ENCODE measurements at places on chromosomes 12 and 14.

GRCh38 chr12:62998454-62998853 is 63.5 kb upstream of the PPM1H start:
- no peak for DNase-seq

DNA sequence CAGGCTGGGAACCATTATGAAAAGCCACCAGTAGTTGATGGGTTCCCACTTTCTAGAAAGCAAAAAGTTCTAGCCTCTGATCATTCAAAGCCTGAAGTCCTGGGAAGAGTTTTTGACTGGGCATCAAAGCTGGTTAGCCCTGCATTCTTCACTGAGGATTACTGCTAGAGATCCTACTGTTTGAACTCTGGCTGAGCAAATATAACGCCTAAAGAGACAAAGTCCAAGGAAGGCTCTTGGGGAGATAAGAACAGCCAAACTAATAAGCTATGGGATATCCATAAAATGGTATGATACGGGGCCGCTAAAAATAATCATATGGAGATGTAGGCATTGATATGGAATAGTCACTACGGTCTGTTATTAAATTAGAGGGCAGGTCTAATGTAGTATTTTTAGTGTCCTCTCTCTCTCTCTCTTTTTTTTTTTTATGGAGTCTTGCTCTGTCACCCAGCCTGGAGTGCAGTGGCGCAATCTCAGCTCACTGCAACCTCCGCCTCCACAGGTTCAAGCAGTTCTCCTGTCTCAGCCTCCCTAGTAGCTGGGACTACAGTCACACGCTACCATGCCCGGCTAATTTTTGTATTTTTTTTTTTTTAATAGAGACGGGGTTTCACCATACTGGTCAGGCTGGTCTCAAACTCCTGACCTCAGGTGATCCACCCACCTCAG is 35.5 kb downstream of the PLXNC1 start:
- DNase-seq, result no peak

- no peak for DNase-seq
These were observed 42.4 kb downstream of the PLEKHG3 start for GRCh38 chr14:64746298-64747250.

- DNase-seq, result no peak
These were observed 67.8 kb downstream of the AKAP6 start for GRCh38 chr14:32396885-32397284.

- no peak for DNase-seq
These were observed 29.4 kb downstream of the SCN8A start for GRCh38 chr12:51620448-51620847.

GRCh38 chr12:52211716-52212585 is 20.1 kb upstream of the KRT80 start:
- DNase-seq, result no peak

- no peak for DNase-seq
These were observed 3.2 kb upstream of the MED13L start for GRCh38 chr12:116280595-116281290.

- DNase-seq, result no peak
These were observed 18.6 kb downstream of the TEAD4 start for GRCh38 chr12:2977776-2978175.

DNA sequence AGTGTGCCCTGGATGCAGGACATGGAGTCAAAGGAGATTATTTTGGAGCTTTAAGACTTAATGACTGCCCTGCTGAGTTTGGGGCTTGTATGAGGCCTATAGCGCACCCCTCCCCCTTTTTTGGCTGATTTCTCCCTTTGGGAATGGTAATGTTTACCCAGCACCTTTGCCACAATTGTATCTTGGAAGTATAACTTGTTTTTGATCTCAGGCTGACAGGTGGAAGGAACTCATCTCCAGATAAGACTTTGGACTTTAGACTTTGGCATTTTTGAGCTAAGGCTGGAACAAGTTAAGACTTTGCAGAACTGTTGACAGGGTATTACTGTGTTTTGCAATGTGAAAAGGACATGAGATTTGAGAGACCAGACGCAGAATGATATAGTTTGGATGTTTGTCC is 110.5 kb downstream of the DERA start:
- DNase-seq, result no peak

GRCh38 chr12:52126605-52127578 is 47.4 kb downstream of the SMIM41 start:
- DNase-seq, result no peak

DNA sequence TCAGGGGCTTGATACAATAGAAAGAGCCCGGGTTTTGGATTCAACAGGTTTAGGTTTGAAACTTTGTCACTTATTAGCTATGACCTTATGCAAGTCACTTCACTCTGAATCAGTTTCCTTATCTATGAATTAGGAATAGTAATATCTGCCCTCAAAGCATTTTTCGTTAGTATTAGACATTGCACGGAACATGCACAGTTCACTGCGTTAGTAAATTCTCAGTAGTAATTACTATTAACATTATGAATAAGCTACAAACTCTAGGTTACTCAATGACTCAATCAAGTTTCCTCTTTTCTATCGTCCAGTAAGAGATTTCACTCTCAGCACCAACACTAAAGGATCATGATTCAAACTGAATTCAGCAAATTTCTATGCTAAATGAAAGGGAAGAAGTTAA is 150.3 kb downstream of the CEP83 start:
- DNase-seq, result no peak

DNA sequence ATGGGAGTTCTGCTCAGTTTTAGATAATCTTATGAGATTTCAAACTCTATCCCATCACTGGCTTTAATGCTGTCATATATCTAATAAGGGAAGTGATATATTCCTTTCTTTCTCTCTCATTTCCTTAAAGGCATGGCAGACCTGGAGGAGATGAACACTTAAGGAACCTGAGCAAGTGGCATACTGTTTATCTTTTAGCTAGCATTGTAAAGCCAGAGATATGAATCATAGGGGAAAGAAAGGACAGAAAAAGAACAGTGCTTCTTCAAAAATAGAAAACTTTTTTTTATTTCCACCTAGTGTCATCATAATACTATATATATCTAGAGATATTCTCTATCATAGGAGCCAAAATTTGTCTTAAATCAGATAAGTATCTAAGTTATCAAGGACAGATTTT is 68.3 kb upstream of the PSMA6 start:
- no peak for DNase-seq

- peak; percentile 71 for DNase-seq
These were observed 40.0 kb upstream of the PNMA1 start for GRCh38 chr14:73753887-73754795.

DNA sequence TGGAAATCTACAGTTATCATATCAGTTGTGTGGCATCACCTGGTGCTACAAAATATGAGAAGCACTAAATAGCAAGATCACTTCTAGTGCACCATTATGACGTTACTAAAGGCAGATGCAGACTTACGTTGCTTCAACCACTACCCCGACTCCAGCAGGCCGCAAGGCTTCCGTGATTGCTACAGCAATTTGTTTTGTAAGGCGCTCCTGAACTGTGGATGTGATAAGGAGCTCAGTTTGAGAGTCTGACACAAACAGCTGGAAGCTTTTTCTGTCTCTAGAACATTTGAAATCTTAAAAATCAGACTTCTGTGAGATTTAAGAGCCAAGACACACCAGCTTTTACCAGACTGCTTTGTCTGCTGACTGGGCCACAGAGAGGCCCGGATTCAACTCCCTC is 57.0 kb downstream of the GCH1 start:
- DNase-seq, result no peak

DNA sequence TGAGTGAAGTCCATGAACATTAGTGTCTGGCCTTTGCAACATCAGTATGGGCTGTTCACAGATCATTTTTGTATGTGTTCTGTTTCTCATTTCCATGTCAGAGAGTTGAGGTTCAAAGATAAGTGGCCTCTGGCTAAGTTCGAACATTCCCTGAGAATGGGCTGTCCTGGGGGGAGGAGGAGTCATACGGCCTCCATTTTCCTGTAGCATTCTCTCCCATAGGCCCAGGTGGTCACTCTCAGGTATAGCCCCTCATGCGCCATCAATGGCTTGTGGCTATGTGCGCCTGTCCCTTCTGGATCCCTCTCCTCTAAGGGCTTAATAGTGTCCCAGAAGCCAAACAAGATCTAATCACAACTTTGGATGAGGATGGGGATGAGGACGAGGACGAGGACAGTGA is 165.0 kb downstream of the PAX9 start:
- no peak for DNase-seq

- no peak for DNase-seq
These were observed 49.6 kb downstream of the CMKLR1 start for GRCh38 chr12:108289350-108290161.

- no peak for DNase-seq
These were observed 14.5 kb downstream of the DYRK2 start for GRCh38 chr12:67662910-67663538.

Measured in activated CD4-positive, alpha-beta T cell treated with anti-CD3 and anti-CD28 coated beads, Interleukin-2, amount 50 U/mL, for 48 hours (primary cell).